ENCODE measurements at places on chromosomes 3 and 15.
A peak's percentile ranks its signal among the peaks of the same experiment; 100 is the strongest.

DNA sequence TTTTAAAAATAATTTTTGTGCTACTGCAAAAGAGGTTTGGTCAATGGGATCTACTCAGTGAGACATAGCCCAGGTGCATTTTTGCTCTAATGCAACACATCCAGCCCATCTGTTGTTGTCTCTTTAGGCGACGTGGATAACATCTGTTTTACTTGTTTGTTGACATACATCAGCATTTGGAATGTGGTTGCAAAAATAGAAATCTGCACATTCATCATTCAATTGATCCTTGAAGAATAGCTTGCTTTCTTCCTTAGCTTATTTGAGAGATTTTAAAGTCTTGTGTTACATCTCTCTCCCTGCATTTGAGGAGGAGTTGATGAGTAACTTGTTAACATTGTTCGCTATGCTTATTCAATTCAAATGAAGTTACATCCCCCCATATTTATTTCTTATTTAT is 1202.3 kb downstream of the NSUN3 start:
- DNase-seq = no peak

DNA sequence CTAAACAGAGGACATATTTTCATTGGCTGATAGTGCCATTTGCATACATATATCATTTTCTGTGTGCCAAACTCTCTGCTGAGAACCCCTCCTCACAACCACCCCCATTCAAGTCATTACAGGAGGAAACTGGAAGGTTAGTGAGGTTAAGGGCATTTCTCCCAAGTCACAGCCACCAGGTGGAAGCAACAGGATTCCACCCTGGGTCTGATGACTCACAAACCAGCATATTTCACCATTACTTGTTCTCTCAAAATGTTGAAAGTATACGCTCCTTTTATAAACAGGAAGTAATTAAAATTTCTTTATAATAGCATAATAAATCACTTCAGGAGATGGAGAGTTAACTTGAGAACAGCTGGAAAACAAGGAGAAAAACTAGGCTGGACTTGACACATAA is 398.6 kb upstream of the WNT5A start:
- DNase-seq = no peak

- DNase-seq = peak; percentile 74
Measured at GRCh38 chr3:32420126-32421038, 28.7 kb downstream of the CMTM7 start.

- no peak for DNase-seq
Measured at GRCh38 chr15:64311566-64311965, 44.4 kb downstream of the CSNK1G1 start.

DNA sequence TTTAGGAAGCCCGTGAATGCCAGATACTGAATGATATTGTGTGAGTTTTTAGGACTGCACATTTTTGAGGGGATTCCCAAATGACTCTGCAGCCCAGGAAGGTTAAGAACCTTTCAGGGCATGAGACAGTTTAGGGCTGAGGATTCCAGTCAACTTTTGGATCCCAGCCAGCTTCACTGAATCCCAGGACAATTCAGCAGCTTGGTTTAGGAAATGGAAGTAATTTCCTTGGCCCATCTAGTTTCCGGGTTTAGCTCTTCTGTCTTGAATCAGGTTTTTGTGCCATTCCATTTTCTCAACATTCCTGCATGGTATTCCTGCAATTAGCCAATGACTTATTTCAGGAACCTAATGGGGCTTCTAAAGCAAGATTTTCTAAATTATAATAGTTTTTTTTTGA is 253.9 kb downstream of the LSAMP start:
- DNase-seq = no peak

- DNase-seq = no peak
Measured at GRCh38 chr3:141557961-141558706, 71.3 kb downstream of the RASA2 start.

DNA sequence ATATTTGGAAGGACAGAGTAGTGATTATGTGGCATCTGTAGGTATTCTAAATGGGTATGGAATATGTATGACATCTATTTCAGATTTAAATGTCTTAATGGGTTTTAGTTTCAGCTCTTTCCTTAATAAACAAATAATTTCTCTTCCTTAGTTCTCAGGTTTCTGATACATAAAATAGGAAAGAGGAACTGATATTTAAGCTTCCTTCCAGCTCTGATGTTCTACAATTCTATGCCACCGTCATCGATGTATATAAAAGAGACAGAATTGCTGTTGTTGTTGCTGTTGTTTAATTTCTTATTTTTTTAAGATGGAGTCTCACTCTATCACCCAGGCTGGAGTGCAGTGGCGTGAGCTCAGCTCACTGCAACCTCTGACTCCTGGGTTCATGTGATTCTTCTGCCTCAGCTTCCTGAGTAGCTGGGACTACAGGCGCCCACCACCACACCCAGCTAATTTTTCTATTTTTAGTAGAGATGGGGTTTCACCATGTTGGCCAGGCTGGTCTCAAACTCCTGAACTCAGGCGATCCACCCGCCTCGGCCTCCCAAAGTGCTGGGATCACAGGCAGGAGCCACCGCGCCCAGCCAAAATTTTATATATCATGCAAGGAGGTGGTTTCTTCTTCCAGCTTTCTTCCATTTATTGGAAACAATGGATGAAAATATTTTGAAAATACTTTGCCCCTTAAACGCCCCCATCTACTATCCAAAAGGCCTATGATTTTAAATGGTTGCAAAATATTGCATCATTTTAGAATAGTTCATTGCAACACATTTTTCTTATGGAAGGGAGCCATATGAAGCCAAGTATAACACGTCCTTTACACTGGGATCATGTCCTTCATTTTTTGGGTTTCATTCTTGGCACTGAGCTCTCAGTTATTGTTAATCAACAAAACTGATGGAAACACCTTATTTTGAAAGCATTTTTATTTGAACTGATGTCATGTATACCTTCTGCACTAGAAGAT is 13.9 kb upstream of the C15orf61 start:
- DNase-seq = no peak
